ENCODE measurements at places on chromosomes 7 and 10. TPM values are rescaled to one million over a fixed set of nuclear protein-coding genes. Genes with fewer than 3 reads are reported as not detected.

The OPALIN gene
- total RNA-seq = 1.4 TPM

The WDR91 gene
- total RNA-seq = 50.1 TPM

The NCF1 gene
- total RNA-seq = not detected

The LRRC27 gene
- total RNA-seq = 4.6 TPM

The OR2A1 gene
- total RNA-seq = 6.3 TPM

DNA sequence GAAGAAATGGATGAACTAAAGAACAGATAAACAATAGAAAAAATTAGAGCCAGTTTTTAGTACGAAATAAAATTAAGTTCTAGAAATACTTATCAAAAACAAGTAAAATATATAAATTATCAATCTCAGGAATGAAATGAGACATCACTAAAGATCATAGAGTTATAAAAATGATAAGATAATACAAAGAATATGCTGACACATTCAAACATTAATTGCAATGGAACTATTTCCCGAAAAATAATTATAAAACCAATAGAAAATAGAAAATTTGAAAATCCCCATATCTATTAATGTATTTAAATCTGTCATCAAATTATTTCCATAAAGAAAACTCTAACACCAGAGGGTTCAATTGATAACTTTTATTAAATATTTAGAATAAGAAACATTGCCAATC, 458.1 kb upstream of the MBL2 start:
- no peak for DNase-seq

GRCh38 chr7:49245062-49245461, 320.7 kb downstream of the CDC14C start:
- no peak for DNase-seq

DNA sequence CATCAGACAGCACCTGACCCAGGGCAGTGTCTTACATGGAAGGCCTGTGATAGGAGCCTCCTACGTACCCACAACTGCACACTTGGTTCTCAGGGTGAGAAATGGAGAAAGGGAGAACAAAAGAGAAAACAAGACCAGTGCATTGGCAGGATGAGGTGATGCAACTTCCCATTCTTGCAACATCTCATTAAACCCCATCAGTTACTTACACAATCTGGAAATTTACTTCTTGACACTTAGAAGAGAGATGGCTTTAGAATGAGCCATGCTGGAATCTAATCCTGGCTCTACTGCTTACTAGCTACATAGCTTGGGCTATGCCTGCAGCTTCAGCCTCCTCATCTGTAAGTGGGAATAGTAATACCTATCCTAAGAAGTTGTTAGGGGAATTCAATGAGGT, 391.7 kb downstream of the KCNMA1 start:
- peak; percentile 63 for DNase-seq
